ENCODE measurements at places on chromosomes 2 and 18. TPM values are rescaled to one million over a fixed set of nuclear protein-coding genes. Genes with fewer than 3 reads are reported as not detected.

- no peaks in the 10 kb centered on the region for H3K4me1 ChIP-seq
Observed at GRCh38 chr2:238107525-238108422, 7.6 kb downstream of the ESPNL start.

GRCh38 chr2:113157897-113158753 is 15.6 kb upstream of the PSD4 start:
- DNase-seq: no peak
- no peaks in the 10 kb centered on the region for H3K27me3 ChIP-seq
- H3K4me1 ChIP-seq: no peaks in the 10 kb centered on the region
- H3K4me3 ChIP-seq: peak overlapping the region; percentile 56
- no peak overlapping the region for H3K27ac ChIP-seq
- no peaks in the 10 kb centered on the region for H3K36me3 ChIP-seq

- H3K27ac ChIP-seq: no peak overlapping the region
- H3K4me1 ChIP-seq: peaks cover 8% of the 10 kb centered on the region
- no peak for DNase-seq
- no peak overlapping the region for H3K4me3 ChIP-seq
- H3K27me3 ChIP-seq: no peaks in the 10 kb centered on the region
Observed at GRCh38 chr2:113962692-113963480, 73.0 kb downstream of the ACTR3 start.

The LRRTM4 gene
- total RNA-seq: not detected

The CD302 gene
- total RNA-seq: 115 TPM

GRCh38 chr2:237044281-237044680 is 41.4 kb upstream of the COPS8 start:
- H3K4me3 ChIP-seq: no peak overlapping the region
- H3K36me3 ChIP-seq: no peaks in the 10 kb centered on the region
- no peaks in the 10 kb centered on the region for H3K4me1 ChIP-seq
- DNase-seq: no peak

DNA sequence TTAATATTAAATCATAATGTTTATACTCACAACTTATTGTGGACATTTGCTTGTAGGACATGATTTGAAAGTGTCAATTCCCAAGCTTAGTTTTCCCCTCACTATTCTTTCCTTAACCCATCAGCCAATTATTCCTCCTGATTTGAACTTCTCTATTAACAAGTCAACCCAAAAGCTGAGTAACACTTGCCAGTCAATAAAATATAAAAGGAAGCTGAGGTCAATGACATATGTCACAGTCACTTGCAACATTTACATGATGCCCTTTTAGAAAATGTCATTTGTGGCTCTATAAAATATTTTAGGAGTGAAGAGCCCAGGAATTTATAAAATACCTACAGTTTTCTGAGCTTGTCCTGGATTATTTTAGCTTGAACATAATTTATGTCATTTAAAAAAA is 7.2 kb downstream of the CCDC68 start:
- H3K36me3 ChIP-seq: no peaks in the 10 kb centered on the region
- no peaks in the 10 kb centered on the region for H3K4me1 ChIP-seq
- no peak for DNase-seq

DNA sequence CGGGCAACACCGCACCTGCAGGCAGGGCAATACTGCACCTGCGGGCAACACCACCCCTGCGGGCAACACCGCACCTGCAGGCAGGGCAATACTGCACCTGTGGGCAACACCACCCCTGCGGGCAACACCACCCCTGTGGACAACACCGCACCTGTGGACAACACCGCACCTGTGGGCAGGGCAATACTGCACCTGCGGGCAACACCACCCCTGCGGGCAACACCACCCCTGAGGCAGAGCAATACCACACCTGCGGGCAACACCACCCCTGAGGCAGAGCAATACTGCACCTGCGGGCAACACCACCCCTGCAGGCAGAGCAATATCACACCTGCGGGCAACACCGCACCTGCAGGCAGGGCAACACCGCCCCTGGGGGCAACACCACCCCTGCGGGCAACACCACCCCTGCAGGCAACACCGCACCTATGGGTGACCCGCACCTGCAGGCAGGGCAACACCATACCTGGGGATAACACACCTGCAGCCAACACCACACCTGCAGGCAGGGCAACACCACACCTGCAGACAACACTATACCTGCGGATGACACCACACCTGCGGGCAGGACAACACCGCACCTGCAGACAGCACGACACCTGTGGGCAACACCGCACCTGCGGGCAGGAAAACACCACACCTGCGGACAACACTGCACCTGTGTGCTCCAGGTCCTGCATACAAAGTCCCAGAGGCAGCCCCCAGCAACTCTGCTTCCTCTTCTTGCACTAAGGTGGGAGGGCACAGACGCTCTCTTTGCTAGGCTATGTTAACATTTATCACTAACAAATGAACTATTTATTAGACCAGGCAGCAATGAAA is 57.7 kb downstream of the EIPR1 start:
- no peak overlapping the region for H3K27ac ChIP-seq
- H3K27me3 ChIP-seq: no peaks in the 10 kb centered on the region
- no peaks in the 10 kb centered on the region for H3K36me3 ChIP-seq
- H3K4me3 ChIP-seq: no peak overlapping the region

DNA sequence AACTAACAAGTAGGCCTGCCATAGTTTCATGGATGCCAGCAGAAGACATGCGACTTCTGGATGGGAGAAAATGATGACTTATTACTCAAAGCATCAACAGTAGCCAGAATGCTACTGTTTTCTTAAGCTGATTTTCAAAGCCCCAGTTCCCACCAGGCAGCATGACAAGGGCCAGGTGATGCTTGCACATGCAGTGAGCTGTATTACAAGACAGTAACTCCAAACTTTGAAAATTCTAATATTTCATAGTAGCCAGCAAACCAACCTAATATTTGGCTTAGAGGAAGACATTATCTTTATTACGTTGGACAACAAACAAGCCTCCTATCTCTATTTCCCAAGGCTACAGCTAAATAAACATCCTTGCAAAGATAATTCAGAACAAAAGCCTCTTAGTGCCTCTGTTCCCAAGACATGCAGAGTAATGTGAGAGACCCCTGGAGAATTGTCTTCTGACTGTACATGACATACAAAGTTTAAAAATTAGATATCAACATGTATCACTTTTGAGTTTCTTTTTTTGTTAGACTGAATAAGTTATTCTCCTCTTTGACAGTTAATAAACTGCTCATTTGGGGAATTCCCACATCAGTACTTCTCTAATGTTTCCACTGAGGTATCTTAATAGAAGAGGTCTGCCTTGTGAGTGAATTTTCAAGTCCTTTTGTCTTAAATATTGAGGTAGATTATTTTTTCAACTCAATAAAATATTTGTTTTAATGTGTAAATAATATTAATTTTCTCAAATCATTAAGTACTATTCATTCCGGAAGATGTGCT is 367.6 kb upstream of the CWC22 start:
- no peak for DNase-seq
- no peaks in the 10 kb centered on the region for H3K4me1 ChIP-seq
- no peaks in the 10 kb centered on the region for H3K27me3 ChIP-seq
- no peaks in the 10 kb centered on the region for H3K36me3 ChIP-seq
- no peak overlapping the region for H3K27ac ChIP-seq
- H3K4me3 ChIP-seq: no peak overlapping the region

GRCh38 chr2:24214880-24215279 is 40.0 kb downstream of the FAM228A start:
- H3K4me1 ChIP-seq: no peaks in the 10 kb centered on the region
- H3K27me3 ChIP-seq: no peaks in the 10 kb centered on the region
- no peak overlapping the region for H3K27ac ChIP-seq
- H3K36me3 ChIP-seq: peaks cover 24% of the 10 kb centered on the region

DNA sequence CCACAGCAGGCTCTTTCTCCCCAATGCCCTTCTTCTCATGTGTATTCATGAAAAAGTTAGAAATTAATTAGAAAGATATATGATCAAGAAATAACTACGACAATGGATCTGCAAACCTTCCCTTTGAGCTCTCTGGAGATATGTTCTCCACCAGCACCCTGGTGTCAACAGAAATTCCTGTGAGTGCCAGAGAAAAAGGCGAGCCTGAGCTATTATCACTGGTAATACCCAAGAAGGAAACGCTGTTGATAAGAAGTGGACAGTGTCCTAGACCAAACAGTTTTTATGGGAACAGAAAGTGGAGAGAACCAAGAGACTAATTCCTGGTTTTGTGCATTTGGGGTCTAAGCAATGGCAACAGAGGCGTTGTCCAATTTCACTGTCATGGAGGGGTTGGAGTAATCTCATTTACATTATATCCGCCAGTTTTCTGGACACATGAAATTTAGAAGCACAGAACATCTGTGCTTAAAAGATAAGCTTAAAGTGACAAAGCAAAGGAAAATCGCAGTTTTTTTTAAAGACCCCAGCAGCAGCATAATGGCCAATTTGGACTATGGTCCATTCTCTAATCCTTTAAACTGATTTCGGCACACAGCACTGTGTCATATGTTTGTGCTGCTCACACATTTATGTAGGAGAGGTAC is 47.2 kb upstream of the CDC42EP3 start:
- no peaks in the 10 kb centered on the region for H3K36me3 ChIP-seq
- no peak overlapping the region for H3K27ac ChIP-seq
- no peak for DNase-seq
- H3K4me3 ChIP-seq: no peak overlapping the region
- H3K27me3 ChIP-seq: no peaks in the 10 kb centered on the region
- peaks cover 20% of the 10 kb centered on the region for H3K4me1 ChIP-seq

DNA sequence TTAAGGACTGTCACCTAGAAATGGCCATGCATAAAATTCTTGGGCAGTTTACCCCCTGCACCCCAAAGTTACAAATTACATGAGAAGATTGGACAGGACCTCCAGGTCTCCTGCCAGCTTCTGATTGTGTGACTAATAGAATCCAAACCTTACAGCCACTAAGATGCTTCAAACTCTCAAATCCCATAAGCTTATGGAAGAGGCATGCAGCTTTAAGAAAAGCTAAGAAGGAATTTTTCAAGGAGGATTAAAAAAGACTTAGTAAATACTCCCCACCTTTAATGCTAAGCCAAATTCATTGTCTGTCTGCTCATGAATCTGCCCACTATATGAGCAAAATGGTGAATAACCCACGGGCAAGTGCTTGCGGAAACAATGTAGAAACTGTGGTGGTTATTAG is 86.3 kb downstream of the MAIP1 start:
- DNase-seq: no peak
- H3K27me3 ChIP-seq: no peaks in the 10 kb centered on the region
- no peaks in the 10 kb centered on the region for H3K36me3 ChIP-seq
- H3K4me3 ChIP-seq: no peak overlapping the region
- H3K27ac ChIP-seq: no peak overlapping the region

DNA sequence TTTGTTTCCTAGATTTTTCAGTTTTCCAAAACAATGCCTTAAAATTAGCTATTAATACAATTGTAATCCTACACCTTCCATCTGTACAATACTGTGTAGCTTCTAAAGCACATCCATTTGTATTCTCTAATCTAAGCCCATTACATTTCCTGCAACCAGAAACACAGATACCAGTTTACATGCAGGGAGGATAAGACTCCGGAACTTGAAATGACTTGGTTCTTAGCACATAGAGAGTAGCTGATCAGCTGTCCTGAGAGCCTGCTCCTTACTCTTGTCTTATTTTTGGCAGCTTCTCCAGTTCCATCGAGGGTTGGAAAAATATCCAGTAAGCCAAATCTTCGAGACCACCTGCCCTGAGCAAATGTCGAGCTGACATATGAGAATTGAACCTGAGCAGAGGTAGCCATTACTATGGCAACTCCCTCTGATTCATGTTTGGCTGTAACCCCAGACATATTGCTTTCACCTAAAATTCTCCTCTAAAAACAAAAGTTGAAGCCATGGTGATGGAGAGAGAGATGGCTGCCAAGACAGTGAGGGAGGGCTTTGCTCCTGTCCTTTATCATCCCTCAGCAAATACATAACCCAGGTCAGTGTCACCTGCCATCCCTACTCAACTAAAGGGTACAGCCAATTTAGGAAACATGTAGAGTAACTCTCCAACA is 542.8 kb downstream of the IRS1 start:
- no peak for DNase-seq
- no peaks in the 10 kb centered on the region for H3K27me3 ChIP-seq
- no peak overlapping the region for H3K27ac ChIP-seq
- no peaks in the 10 kb centered on the region for H3K36me3 ChIP-seq

GRCh38 chr2:194015751-194016150 is 1641.3 kb upstream of the SLC39A10 start:
- no peaks in the 10 kb centered on the region for H3K4me1 ChIP-seq
- no peak for DNase-seq
- no peaks in the 10 kb centered on the region for H3K27me3 ChIP-seq
- H3K36me3 ChIP-seq: no peaks in the 10 kb centered on the region
- H3K27ac ChIP-seq: no peak overlapping the region
- H3K4me3 ChIP-seq: no peak overlapping the region

The MOGAT1 gene
- total RNA-seq: not detected

The SKOR2 gene
- total RNA-seq: not detected

GRCh38 chr2:228848638-228849037 is 422.4 kb downstream of the PID1 start:
- no peaks in the 10 kb centered on the region for H3K36me3 ChIP-seq
- no peak for DNase-seq
- H3K27ac ChIP-seq: no peak overlapping the region
- no peaks in the 10 kb centered on the region for H3K27me3 ChIP-seq
- no peak overlapping the region for H3K4me3 ChIP-seq
